T-helper 1 cell (primary cell): ENCODE measurements at places on chromosomes 5 and 9.

DNA sequence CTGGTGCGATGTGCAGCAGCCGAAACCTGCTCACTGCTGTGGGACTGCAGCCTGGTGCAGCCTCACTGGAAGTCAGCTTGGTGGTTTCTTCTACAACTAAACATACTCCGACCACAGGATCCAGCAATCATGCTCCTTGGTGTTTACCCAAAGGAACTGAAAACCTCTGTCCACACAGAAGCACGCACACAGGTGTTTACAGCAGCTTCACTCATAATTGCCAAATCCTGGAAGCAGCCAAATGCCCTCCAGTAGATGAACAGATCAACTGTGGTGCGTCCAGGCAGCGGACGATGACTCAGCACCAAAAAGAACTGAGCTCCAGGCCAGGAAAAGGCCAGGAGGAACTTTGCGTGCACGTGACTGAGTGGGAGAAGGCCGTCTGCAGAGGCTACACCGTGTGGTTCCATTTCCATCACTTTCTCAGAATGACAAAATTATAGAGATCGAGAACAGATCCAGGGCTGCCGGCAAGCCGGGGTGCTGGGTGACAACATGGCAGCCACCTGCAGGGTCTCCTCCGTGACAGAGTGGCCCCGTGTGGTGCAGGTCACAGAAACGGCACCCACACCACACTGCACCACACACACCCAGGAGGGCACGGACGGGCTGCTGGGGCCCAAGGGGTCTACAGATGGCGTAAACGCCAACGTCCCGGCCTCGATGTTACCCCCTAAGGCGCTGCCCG, 23.1 kb upstream of the NSMF start:
- no peak for DNase-seq

GRCh38 chr5:125023673-125024072, 277.2 kb upstream of the ZNF608 start:
- no peak for DNase-seq

DNA sequence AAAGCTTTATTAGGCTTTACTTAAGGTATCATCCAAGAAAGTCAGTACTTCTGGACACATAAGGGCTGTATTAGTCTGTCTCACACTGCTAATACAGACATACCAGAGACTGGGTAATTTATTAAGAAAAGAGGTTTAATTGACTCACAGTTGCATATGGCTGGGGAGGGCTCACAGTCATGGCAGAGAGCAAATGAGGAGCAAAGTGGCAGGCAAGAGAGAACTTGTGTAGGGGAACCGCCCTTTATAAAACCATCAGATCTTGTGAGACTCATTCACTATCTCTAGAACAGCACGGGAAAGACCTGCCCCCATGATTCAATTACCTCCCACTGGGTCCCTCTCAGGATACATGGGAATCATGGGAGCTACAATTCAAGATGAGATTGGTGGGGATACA, 49.2 kb upstream of the SLC44A1 start:
- DNase-seq = no peak

- no peak for DNase-seq
Observed at GRCh38 chr5:35430381-35431162, 187.1 kb upstream of the SPEF2 start.

DNA sequence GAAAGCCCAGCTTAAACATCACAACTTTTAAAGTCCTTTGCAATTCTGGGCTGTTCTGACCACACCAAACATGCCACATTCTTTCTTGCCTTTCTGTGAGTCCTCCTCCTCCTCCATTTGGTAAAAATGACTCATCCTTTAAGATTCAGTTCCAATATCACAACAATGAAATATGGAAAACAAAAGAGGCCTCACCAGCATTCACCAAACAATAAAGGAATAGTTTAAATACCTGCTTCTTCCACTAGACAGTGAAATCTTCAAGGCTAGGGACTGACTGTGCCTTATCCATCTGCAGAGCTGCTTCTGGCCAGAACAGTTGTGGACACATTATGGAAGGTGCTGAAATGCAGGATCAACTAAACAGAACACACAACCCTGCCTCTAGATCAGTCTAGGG, 36.0 kb downstream of the NR6A1 start:
- no peak for DNase-seq
